ENCODE measurements at places on chromosomes 4 and X.

DNA sequence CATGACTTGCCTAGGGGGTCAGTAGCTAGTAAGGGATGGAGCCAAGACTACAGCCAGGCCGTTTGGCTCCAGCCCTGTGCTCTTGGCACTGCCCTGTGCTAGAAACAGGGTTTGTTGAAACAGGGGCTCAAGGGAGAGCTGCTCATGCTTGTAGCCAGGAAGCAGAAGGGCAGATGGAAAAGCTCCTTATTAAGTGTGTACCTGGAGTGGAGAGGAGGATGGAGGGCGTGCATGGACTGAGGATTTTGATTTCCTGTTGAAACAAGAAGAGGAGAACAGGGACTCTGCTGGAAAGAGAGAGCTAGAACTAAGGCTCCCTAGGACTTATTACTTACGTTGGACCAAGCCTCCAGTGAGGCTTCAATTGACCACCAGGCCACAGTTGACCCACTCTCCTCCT lies 363.0 kb downstream of the MID1IP1 start:
- DNase-seq, result no peak

DNA sequence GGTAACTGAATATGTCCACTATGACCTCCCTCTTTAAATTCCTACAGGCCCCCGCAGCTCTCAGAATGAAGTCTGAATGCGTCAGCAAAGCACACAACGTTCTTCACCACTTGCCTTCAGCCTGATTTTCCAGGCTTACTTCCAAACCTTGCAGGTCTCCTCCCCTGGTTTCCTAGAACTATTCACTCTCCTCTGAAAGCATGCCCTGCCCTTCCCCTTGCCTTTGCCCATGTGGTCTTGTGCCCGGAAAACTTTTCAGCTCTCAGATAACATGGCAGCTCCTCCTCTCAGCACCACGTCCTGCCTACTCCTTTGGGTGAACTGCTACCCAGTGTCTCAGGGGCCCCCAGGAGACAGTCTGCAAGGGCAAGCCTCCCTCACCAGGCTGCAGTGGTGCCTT lies 268.5 kb upstream of the LDB2 start:
- DNase-seq, result no peak

DNA sequence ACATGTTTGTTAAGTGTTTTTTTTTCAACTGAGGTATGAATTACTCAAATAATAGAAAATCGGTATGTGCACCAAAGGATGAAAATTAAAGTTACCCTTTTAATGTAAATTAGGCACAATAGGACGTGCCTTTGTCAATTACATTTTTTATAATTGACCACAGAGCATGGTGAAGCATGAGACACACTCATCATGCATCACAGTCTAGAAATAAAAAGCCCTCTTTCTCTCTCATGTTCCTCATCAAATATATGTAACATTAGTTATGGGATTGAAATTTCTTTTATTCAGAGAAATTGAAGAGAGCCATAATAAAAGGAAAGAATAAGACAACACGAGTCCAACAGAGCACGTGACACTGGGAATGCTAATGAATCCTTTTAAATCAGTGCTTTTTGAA lies 3.5 kb downstream of the GNRHR start:
- no peak for DNase-seq

DNA sequence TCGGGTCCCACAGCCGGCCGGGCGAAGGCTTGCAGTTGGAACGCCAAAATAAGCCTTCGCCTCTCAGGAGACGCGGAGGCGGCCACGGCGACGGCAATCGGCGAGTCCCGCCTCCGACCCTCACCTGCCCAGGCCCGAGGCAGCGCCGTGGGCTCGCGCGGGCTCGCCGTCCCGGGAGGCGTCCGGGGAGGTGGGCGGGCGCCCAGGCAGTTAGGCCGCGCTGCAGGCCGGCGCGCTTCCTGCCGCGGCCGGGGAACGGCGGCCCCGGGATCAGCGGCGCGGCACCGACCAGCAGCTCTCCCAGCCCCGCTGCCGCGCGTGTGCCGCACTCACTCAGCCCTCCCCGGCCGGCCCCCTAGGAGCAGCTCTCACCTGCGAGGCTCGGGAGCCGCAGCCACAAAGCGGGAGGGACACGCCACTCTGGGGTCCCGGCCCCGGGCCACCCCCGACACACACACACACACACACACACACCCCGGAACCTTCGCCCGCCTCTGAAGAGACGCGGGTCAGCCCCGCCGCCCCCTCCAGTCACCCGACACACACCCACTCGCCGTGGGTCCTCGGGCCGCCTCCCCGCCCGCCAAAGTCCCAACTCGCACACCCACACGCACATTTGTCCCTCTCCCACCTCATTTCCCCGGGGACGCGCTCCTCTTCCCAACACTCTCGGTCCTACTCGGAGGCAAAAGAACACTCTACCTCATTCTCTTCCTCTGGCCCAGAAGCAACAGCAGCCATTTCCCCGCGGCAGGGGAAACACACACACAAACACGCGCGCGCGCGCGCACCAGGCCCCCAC lies at the start of gene CNOT6L:
Gene CNOT6L, minus strand, starts transcription at position 767 of the 802 bp plus-strand sequence. Its CDS starts 60 bp downstream, at position 707.
- DNase-seq, result peak; percentile 94

All from posterior cingulate gyrus (tissue), 11 donors.